ENCODE measurements at places on chromosomes 2 and 18.

DNA sequence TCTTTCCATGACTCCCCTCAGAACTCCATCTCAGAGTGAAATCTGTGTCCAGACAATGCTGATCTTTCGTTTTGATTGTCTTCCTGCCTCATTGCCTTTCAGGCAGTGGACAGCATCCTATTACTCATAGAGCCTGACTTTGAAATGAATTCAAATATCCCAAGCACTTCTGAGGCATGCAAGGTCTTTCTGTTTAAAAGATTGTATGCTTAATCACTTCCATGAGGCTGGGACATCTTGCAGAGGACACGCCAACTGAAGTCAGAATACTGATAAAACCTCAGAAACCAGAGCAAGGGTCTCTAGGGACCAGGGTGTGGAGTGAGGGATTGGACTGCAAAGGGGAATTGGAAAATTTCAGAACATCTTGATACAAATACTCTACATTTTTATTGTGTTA is 836.5 kb upstream of the ID2 start:
- DNase-seq: no peak

DNA sequence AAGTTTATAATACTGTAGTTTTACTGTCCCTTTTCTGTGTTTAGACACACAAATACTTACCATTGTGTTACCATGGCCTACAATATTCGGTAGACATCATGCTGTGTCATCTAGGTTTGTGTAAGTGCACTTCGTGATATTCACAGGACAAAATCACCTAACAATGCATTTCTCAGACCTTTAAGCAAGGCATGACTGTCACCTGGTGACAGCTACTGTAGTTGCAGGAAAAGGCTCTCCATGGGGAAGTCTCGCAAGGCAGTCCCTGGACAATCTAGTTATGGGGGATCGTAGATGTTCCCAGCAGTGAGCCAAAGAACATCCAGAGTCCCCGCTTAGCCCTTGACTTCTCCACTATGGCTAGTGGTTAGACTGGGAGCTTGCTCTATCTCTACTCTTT is 73.1 kb downstream of the EIF2AK3 start:
- no peak for DNase-seq

DNA sequence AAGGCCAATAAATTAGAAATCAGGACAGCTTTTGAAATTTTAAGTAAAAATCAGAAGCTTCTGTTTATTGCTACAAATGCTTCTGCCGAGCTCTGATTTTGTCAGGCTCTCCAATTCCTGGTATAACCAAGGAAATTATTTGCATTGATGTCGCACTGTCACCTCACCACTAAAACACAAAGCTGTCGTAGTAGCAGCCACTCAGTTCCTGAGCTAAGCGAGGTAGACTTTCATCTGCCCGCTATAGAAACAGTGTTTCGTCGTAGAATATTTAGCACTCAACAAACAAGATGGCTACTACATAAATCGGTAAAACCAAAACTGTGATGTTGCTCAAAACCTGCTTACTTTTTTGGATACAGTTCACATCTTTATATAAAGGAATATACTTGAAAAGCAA is 141.3 kb upstream of the FOSL2 start:
- DNase-seq: no peak

GRCh38 chr18:22605736-22606135 is 188.0 kb upstream of the CTAGE1 start:
- DNase-seq: no peak

DNA sequence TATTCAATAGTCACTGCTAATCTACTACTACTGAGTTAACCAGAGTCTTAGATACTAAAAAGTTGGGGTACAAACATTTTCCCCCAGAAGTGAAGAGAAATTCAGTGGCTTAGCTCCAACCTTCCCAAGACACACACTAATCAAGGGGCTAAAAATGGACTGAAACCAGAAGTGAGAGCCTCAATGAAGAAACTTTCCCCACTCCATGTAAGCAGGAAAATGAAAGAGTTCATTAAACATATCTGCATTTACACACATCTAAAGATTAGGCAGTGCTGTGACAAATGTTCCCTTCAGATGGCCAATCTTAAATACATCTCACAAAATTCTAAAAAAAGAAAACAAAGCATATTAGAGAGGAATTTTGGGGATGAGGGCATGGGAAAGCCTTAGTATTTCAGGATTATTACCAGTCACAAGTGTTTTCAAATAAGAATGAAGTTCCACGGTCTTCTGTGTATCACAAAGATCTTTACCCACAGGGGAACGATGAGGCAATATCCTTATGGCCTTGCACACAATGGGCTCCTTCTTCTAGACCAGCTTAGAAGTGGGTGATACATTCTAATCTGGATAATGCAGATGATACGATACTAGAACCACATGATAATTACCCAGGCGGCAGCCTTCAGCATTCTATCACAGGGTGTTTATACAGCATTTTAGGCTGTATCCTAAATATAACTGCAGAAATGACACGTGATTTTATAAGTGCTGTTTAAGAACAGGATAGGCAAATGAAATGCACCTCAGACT is 17.1 kb downstream of the ANKRD44 start:
- no peak for DNase-seq

GRCh38 chr2:106825161-106825560 is 60.8 kb downstream of the ST6GAL2 start:
- no peak for DNase-seq

DNA sequence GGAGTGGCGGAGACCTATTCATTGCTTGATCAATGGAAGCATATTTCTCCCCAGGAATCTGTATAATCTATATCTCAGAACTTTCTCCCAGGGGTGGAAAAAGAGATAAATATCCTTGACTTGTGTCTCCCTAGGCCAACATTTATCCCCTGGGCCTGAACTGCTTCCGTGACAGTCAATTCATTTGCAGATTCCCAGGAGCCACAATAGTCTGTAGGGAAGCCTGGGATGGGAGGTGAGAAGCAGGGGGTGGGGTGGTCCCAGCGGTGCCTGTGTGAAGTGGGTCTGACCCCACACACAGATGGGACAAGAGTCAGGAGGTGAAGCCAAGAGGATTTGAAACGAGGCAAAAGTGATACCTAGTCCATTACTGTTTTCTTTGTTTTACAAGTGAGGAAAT is 166.8 kb downstream of the DPP10 start:
- no peak for DNase-seq

GRCh38 chr2:175964195-175964594 is 37.9 kb downstream of the LNPK start:
- no peak for DNase-seq

DNA sequence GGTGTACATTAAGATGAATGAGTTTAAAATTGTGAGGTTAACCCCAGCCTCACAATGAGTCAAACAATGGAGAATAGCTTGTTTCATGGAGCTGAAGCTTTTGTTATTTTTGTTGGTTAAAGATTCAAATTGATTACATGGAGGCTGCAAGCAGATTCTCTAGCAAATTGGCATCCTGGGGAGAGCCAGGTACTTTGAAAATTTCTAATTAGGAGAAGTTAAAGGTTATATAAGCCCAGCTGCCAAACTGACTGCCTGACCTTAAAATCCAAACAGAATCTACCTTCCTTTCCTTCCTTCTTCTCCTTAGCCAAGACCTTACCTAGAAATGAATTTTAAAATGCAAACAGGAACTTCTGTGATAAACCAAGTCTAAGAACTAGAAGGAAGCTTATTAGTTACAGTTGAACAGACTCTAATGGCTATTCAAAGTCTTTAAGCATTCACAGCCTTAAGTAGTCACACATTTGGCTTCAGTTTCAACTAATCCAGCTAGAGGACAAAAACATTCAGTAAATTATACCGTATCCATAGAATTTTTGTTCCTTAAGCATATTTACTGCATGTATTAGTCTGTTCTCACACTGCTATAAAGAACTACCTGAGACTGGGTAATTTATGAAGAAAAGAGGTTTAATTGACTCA is 31.5 kb upstream of the PGAP1 start:
- no peak for DNase-seq

GRCh38 chr2:210086930-210087329 is 84.3 kb downstream of the KANSL1L start:
- DNase-seq: no peak

GRCh38 chr2:25606892-25607291 is 66.5 kb downstream of the DTNB start:
- DNase-seq: no peak

DNA sequence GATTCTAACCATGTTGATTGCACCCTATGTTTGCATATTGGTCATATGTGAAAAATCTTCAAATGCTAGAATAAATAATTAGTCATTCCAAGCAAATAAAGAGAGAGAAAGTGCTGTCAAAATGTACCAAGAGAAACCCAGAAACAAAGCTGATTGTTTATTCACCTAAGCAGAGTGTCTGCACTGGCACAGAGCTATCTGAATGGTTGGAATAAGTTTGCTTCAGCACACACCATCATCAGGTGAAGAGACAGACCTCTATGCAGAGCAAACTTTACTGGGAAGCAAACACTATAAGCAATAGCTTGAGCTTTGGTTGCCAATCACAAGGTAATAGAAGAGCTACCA is 25.4 kb downstream of the DSG4 start:
- no peak for DNase-seq

DNA sequence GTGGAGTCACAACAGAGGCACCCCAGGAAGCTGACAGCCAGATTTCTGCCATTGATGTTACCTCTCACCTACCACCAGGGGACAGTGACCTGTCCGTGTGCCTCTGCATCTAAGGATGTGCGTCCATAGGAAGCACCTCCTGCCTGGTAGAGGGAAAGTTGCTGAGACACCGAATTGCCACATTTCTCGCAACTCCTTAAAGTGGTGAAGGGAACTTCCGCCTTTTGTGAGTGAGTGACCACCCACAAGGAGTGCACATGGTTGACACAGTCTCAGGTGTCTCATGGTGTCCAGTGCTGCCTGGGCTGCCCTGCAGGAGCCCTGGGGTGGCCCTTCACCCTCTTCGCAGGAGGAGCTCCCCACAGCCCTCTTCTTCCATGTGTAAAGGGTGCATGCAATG is 201.8 kb downstream of the GBX2 start:
- DNase-seq: peak; percentile 39

GRCh38 chr2:211837706-211838105 is 700.9 kb downstream of the ERBB4 start:
- DNase-seq: no peak

DNA sequence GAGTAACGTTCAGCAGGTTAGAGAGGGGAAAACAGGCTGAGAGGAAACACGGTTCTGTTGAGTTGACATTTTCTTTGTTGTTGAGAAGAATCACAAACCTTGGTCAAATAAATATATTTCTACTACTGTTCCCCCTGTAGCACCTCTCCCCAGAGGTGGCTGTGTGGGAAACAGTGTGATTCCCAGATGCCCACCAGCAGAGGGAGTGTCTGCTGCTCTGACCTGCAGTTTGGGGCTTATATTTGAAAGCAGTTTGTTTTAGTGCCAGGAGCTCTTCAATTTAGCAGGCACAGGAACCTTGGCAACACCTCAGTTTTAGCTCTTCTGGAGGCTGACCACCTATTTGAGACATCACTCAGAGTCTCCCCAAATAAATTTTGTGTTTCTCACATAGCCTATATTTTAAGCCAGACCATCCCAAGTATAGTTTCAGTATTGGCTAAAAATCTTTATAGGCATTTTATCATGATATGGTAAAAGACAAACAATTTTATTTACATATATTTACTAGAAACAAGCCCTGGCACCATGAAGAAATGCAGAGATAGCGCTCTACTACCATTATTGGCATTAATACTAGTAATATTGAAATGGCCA is 75.7 kb downstream of the PIK3C3 start:
- peak; percentile 10 for DNase-seq

- DNase-seq: no peak
Measured at GRCh38 chr2:53473775-53474311, 293.8 kb upstream of the CHAC2 start.

- DNase-seq: no peak
Measured at GRCh38 chr2:8587920-8588830, 93.7 kb upstream of the ID2 start.

DNA sequence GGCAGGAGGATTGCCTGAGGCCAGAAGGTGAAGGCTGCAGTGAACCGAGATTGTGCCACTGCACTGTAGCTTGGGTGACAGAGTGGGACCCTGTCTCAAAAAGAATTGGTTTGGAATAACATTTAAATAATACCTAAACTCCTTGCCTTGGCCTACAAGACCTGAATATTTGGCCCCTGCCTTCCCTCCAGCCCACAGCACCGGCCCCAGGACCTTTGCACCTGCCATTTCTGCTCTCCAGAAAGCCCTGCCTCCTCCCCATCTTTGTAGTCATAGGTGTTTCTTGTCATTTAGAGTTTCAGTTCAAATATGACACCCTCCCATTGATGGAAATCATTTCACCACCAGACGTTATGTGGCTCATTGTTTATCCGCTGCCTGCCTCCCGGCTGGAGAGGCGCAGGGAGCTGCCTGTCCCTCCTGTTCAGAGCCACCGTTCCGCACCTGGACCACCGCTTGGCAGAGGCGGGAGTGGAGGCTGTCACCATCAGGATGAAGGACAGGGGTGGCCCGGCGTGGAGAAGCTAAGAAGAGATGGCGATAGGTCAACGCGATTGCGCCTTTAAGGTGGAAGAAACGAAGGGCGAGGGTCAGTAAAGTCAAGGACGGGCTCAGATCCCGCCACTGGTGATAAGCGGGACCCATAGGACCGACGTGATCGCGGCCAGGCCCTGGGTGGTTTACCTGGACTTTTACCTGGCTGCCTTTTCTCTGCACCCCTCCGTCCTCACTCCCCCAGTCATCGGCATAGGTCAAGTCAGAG is 638 bp upstream of the LPIN1 start:
- no peak for DNase-seq

DNA sequence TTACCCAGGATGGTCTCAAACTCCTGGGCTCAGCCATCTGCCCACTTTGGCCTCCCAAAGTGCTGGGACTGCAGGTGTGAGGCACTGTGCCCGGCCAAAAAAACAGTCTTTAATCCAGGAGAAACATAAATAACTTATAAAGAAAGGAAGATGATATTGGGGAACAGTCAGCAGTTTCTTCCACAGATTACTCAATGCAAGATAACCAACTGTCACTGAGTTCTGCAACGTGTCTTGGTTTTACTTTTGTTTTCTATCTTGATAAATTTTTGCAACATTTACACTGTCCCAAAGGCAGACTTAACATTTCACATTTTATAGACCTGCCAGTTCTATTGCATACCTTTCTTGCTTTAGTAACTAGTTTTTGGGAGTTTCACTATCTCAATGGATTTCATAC is 71.1 kb downstream of the ANKRD44 start:
- DNase-seq: no peak

DNA sequence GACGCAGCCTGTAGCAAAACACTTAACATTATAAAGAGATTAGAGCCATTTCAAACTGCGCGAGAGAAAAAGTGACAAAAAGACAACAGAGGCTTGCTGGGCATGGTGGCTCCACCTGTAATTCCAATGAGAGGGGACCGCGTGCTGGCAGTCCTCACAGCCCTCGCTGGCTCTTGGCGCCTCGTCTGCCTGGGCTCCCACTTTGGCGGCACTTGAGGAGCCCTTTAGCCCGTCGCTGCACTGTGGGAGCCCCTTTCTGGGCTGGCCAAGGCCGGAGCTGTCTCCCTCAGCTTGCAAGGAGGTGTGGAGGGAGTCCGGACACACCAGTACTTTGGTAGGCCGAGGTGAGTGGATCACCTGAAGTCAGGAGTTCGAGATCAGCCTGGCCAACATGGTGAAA is 9.3 kb upstream of the IFIH1 start:
- DNase-seq: no peak

- DNase-seq: no peak
Measured at GRCh38 chr2:64398516-64399129, 55.3 kb upstream of the LGALSL start.

All from HuH-7.5 (cell line).